ENCODE measurements at places on chromosomes 11 and 22.

DNA sequence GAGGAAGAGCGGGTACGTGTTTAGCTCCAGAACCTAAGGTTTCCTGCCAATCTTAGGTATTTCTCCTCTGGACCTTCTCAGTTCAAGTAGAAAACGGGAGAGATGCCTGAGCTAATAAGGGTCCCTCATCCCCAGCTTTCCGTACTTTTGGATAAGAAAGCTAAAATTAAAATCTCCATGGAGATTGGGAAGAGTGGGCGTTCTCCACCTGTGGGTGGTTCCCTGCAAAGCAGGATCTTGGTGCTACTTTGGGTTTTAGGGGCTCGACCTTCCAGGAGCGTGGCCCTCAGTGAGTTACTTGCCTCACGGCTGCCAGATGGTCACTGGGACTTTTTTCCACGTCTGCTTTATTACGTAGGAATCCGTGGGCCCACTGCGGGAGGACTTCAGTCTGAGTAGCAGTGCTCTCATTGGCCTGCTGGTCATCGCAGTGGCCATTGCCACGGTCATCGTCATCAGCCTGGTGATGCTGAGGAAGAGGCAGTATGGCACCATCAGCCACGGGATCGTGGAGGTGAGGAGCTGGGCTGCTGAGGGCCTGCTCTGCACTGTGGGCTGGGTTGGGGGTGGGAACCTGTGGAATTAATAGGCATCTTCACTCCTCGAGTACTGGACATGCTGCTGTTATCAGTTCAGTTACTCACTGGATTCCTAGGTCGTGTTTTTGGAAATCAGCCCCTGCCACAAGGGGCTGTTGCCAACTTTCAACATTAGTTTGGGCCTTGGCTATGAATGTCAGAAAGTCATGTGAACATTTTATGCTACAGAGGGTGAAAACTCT, 17.8 kb upstream of the ST14 start:
- no peaks in the 10 kb centered on the region for H3K27me3 ChIP-seq
- H3K4me1 ChIP-seq, result no peaks in the 10 kb centered on the region
- no peak overlapping the region for H3K4me3 ChIP-seq
- peaks cover 54% of the 10 kb centered on the region for H3K36me3 ChIP-seq

DNA sequence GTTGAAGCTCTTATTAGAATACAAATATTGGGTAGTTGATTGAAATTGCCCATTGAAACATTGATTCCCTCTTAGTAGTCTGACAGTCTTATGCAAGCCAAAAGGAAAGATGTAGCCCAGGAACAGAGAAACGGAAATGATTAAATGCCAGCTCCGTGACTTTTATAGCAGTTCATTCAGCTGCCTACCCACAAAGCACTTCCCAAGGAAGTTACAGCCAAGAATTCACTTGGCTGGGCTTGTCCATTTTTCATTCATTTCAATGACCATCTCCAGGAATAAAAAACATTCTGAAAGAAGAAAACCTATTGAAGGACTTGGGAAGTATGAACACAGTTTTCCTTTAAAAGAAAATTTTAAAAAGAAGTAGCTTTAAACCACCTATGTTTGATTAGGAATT, 62.0 kb downstream of the NCAM1 start:
- no peak for DNase-seq
- H3K36me3 ChIP-seq, result no peaks in the 10 kb centered on the region
- no peak overlapping the region for H3K4me3 ChIP-seq
- H3K27me3 ChIP-seq, result no peaks in the 10 kb centered on the region
- no peak overlapping the region for H3K27ac ChIP-seq
- H3K4me1 ChIP-seq, result no peaks in the 10 kb centered on the region

DNA sequence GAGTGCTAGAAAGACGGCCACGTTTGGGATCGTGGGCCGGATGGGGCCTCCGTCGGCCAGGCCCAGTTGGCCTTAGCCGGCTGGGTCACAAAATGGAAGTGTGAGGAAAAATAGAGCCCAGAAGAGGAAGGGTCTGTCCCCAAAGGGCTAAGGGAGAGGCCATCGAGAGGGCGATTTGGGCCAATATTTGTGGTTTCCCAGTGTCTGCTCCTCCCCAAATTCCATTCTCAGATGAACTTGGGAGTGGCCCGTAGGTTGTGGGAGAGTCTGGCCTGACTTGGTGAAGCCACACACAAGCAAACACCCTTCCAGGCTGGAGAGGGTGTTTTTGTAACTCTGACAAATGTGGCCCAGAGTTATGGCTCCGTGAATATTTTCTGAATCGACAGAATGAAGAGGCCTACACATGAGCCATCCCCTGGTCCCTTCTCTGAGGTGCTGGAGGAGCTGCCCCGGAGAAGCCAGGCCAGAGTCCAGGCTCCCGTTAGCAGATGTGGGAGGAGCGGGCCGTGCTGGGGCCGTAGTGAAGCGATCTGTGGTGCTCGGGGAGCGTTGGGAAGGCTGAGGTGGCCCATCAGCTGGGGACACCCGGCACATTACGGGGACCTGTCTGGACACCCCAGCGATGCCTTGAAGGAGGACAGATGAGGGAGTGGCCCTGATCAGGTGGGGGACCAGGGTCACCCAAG, 73.5 kb upstream of the PPARA start:
- H3K27ac ChIP-seq, result peak overlapping the region; percentile 96
- H3K36me3 ChIP-seq, result peaks cover 87% of the 10 kb centered on the region
- peaks cover 44% of the 10 kb centered on the region for H3K4me1 ChIP-seq
- H3K4me3 ChIP-seq, result peak overlapping the region; percentile 80

GRCh38 chr11:130261571-130261970, 53.1 kb downstream of the ZBTB44 start:
- H3K4me3 ChIP-seq, result no peak overlapping the region
- no peaks in the 10 kb centered on the region for H3K4me1 ChIP-seq
- H3K27me3 ChIP-seq, result no peaks in the 10 kb centered on the region
- peaks cover 2% of the 10 kb centered on the region for H3K36me3 ChIP-seq
- no peak overlapping the region for H3K27ac ChIP-seq

DNA sequence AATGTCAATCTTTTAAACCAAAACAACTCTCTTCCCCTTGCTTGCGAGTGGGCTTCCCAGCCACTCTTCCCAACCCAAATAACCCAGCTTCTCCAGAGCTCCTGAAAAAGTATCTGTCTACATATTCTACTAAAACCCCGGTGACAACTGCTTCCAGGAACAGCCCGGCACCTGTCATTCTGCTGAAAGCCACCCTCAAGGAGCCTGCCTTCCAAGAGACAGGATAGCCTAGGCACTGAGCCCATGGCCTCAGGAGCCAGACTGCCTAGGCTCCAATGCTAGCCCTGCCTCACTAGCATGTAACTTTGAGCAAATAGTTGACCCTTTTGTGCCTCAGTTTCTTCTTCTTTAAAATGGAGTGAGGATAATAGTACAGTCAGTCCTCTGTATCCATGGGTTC, 459.8 kb downstream of the SOX6 start:
- H3K36me3 ChIP-seq, result no peaks in the 10 kb centered on the region
- no peak overlapping the region for H3K27ac ChIP-seq
- H3K4me3 ChIP-seq, result no peak overlapping the region
- no peaks in the 10 kb centered on the region for H3K27me3 ChIP-seq
- DNase-seq, result no peak

DNA sequence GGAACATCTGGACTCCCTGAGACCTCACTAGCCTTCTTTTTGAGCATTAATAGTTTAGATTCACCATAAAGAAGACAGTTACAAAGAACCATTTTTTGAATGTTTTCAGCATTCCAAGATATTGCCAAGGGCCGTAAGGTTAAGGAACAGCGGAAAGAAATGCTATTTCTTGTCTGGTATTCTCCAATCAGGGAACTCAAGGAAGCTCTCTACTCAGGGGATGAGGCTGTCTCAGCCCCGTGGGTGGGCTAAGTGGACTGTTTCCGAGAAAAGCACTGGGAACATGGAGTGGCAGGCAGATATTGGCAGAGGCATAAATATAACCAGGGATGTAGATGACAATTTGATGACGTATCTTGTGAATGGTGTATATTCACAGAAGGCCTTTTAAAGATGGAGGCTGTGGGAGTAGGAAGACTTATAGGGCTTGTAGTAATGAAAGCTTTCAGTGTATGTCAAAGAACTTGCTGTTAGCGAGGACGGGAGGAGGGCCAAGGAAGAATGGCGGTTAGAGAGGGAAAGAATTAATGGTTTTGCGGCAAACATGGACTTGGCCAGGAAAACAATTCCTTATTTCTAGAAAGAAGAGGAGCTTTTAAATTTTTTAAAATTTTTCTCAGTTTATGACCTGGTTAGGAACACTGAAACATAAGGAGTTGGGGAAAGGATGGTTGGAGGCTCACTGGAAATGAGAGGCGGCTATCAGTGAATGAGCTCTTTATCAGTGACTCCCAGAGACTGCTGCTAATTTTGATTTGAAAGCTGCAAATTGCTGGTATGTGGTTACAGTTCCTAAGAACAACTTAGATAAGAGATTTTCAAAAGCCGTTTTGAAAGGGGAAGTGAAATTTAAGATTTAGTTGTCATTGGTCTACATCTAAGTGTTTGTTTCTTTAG, 64.6 kb downstream of the ST3GAL4 start:
- H3K27ac ChIP-seq, result peak overlapping the region; percentile 55
- H3K27me3 ChIP-seq, result no peaks in the 10 kb centered on the region
- peak; percentile 83 for DNase-seq
- H3K4me3 ChIP-seq, result no peak overlapping the region
- H3K4me1 ChIP-seq, result peaks cover 8% of the 10 kb centered on the region
- H3K36me3 ChIP-seq, result peaks cover 5% of the 10 kb centered on the region

- no peaks in the 10 kb centered on the region for H3K27me3 ChIP-seq
- peaks cover 13% of the 10 kb centered on the region for H3K4me1 ChIP-seq
These were observed 61.4 kb downstream of the LIF start for GRCh38 chr22:30185129-30185528.

- H3K27ac ChIP-seq, result peak overlapping the region; percentile 54
- DNase-seq, result peak; percentile 95
- H3K4me1 ChIP-seq, result peaks cover 55% of the 10 kb centered on the region
These were observed 29.8 kb downstream of the LIMK2 start for GRCh38 chr22:31241936-31242335.

- no peak overlapping the region for H3K27ac ChIP-seq
- no peaks in the 10 kb centered on the region for H3K27me3 ChIP-seq
- H3K4me3 ChIP-seq, result no peak overlapping the region
- H3K36me3 ChIP-seq, result no peaks in the 10 kb centered on the region
- peaks cover 13% of the 10 kb centered on the region for H3K4me1 ChIP-seq
These were observed 112.4 kb downstream of the KCNC1 start for GRCh38 chr11:17846852-17847453.

DNA sequence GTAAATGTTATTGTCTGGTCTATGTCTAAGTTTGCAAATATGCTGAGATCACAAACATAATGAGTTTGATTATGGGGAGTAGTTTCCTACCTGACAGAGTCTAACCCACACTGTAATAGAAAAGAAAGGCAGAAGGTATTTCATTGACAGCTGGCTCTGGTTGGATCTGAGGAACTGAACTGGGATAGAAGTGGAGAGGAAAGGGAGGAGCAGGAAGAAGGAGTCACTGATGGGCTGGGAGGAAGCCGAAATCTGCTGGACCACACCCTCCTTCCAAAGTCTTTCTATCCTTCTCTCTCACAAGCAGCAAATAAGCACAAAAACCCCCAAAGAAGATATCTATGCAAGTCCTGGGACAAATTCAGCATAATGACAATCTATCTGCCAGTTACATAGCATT, 11.7 kb downstream of the BLID start:
- H3K27ac ChIP-seq, result peak overlapping the region; percentile 70
- no peaks in the 10 kb centered on the region for H3K27me3 ChIP-seq
- H3K4me3 ChIP-seq, result peak overlapping the region; percentile 0
- peaks cover 86% of the 10 kb centered on the region for H3K4me1 ChIP-seq

DNA sequence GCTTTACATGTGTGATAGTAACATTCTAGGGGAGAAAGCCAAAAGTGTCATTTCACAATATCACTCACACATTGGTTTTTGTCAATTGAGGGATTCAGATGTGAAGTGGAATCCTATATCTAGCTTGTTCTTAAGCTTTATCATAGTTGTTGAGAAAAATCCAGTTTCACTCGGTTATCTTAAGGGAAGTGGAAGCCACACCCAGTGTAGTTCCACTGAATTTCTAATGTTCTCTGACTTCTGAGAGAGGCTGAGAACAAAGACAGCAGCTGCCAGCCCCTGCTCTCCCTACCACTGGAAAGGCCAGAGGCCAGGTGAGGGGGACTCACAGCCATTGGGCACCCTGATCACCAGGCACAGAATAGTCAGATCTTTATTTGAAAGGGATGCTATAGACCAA, 53.7 kb downstream of the THAP12 start:
- H3K4me3 ChIP-seq, result no peak overlapping the region
- no peak overlapping the region for H3K27ac ChIP-seq
- no peaks in the 10 kb centered on the region for H3K36me3 ChIP-seq
- DNase-seq, result no peak

DNA sequence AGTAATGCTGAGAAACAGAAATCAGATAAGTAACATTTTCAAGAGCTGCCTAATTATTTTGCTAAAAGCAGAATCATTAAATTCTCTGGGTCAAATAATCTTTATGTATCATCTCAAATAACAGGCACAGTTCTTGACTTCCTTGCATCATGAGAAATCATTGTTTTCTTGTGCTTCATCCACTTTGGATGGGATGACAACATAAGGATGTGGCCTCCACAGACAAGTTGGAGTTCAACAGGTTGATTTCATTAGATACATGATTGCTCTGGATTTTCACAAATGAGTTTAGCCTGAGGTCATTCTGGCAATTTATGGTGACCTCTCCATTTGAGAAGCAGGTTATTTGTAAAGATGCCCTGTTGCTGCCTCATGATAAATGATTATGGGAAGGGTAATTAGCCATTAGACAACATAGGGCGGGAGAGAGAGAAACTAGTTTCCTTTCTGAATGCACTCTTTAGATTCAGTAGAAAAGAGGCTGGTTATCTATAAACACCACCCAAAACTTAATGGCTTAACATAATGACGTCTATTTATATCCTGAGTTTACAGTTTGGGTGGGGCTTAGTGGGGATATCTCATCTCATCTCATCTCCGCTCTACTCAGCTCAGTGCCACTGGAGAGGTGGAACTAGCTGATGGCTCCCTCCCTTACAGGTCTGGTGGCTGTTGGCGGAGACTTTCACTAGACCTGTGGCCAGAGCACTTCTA, 35.0 kb upstream of the ADORA2A start:
- DNase-seq, result no peak
- peaks cover 14% of the 10 kb centered on the region for H3K36me3 ChIP-seq
- peaks cover 24% of the 10 kb centered on the region for H3K4me1 ChIP-seq
- H3K27me3 ChIP-seq, result no peaks in the 10 kb centered on the region
- H3K27ac ChIP-seq, result peak overlapping the region; percentile 38

GRCh38 chr11:60700689-60701468, 1.5 kb downstream of the MS4A8 start:
- H3K27me3 ChIP-seq, result no peaks in the 10 kb centered on the region
- no peak overlapping the region for H3K27ac ChIP-seq
- H3K36me3 ChIP-seq, result no peaks in the 10 kb centered on the region

GRCh38 chr11:36011574-36011973, 67.7 kb downstream of the LDLRAD3 start:
- H3K36me3 ChIP-seq, result no peaks in the 10 kb centered on the region
- DNase-seq, result no peak
- H3K27me3 ChIP-seq, result no peaks in the 10 kb centered on the region
- no peak overlapping the region for H3K27ac ChIP-seq

GRCh38 chr11:56916587-56916986, 72.1 kb upstream of the OR5AK2 start:
- no peak for DNase-seq
- H3K4me1 ChIP-seq, result no peaks in the 10 kb centered on the region
- no peaks in the 10 kb centered on the region for H3K36me3 ChIP-seq

Measured in osteoblast (primary cell).